ENCODE measurements at places on chromosomes 11 and 22.

DNA sequence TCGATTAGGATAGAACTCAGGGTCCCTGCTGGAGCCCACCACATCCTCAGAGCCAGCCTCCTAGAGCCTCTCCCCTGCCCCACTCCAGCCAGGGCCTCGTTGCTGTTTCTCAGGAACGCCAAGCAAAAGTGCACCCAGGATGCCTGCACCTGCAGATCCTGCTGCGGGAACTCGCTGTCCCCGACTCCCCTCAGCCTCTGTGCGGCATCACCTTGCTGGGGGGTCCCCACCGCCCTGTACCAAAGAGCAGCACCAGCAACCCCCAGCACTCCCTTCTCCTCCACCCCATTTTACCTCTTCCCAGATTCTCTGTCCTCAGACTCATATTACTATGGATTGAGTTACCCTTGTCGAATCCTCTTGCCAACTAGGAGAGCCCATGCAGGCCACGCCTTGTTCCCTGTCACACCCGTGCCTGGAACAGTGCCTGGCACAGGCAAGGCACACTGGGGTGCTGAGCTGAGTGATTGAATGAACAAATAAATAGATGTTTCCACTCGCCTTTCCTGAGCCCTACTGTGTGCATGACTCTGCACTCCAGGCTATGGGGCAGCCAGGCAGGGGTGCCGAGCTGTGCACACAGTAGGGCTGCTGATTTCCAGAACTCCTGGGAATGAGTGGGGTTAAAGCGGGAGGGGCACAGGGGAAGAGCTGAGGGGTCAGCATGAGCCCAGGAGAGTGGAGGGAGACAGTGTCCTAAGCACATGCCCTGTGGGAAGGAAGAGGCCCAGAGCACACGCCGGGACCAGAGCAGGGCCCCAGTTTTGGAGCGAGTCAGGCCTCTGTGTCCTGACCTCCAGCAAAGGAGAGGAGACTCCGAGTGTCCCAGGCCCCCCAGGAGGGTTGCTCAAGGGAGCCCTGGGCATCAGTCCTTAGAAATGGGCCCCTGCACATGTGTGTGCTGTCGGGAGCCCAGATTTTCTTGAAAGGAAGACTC is 44.3 kb downstream of the LINC01488 start:
- no peak for DNase-seq

GRCh38 chr11:127393460-127393997 is 393.0 kb upstream of the KIRREL3 start:
- DNase-seq = no peak

- no peak for DNase-seq
Observed at GRCh38 chr22:49999946-50000586, 12.5 kb downstream of the IL17REL start.

- DNase-seq = no peak
Observed at GRCh38 chr22:43928468-43928867, 4.9 kb downstream of the PNPLA3 start.

GRCh38 chr11:131662317-131662972 is 292.0 kb downstream of the NTM start:
- DNase-seq = no peak

DNA sequence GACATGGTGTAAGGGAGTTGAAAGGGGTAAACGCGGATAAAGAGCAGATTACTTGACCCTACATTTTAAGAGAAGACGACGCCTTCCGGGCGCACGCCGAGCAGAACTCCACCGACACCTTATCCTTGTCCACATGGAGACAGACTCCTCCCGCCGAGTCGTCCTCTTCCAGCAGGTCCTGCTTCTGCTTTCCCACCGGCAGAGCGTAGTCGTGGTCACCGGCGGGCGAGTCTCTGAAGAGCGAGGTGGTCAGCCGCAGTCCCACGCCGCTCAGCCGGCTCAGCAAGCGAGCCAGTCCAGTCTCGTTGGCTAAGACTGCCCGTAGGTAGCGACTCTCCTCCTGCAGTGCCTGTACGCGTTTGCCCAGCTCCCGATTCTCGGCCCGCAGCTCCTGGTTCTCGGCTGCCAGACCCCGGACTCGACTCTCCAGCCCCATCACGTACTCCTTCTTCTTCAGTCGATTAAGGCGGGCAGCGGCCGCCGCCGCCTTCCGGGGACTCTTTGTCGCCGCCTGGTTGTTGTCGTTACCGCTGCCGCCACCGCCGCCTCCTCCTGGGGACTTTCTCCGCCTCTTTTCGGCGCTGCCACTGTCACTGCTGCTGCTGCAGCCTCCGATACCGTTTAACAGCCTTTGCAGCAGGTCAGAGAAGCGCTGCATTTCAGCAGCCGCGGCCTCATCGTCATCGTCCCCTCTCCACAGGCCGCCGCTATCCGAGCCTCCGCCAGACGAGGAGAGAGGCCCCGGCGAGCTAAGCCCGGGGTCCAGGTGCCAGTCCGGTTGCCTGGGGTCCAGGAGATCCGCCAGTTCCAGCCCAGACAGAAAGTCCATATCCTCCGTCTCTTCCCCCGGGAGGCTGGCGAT is 945 bp downstream of the CREBZF start:
- DNase-seq = peak; percentile 82

- DNase-seq = no peak
Observed at GRCh38 chr11:87347441-87347840, 309.7 kb downstream of the TMEM135 start.

DNA sequence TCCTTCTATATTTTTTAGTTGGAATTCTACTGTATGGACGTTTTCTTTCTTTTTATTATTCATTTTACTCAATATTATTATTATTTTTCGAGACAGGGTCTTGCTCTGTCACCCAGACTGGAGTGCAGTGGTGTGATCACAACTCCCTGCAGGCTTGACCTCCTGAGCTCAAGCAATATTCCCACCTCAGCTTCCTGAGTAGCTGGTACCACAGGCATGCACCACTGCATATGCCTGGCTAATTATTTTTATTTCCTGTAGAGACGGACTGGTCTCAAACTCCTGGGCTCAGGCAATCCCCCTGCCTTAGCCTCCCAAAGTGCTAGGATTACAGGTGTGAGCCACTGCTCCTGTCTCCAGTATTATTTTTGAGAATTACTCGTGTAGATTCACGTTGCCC is 34.0 kb upstream of the CCDC134 start:
- no peak for DNase-seq

GRCh38 chr11:130868721-130869390 is 47.4 kb downstream of the SNX19 start:
- no peak for DNase-seq

- DNase-seq = peak; percentile 96
Observed at GRCh38 chr22:38202437-38203089, 769 bp downstream of the MAFF start.

GRCh38 chr11:95264881-95265280 is 33.9 kb upstream of the SESN3 start:
- no peak for DNase-seq

GRCh38 chr11:128890216-128890542 is 977 bp upstream of the KCNJ5 start:
- no peak for DNase-seq

DNA sequence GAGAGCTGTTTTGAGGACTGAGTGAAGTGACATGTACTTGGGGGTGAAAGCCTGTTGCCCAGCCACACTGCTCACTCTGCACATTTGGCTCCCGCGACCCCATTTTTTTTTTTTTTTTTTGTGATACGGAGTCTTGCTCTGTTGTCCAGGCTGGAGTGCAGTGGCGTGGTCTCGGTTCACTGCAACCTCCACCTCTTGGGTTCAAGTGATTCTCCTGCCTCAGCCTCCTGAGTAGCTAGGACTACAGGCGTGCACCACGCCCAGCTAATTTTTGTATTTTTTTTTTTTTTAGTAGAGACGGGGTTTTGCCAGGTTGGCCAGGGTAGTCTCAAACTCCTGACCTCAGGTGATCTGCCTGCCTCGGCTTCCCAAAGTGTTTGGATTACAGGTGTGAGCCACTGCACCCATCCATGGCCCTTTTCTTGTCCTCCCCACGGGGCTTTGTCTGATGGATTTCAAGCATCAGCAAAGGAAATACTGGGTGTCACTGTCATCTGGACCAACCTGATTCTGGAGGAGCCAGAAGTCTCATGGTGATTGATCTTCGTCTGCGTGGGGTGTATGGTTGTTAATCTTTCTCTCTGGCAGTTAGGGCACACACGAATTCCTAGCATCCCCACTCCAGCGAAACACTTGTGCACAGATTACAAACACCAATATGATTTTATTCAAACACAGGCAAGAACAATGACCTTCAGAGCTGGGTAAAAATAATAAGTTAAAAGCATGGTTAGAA is 3.4 kb upstream of the UCP3 start:
- DNase-seq = no peak

DNA sequence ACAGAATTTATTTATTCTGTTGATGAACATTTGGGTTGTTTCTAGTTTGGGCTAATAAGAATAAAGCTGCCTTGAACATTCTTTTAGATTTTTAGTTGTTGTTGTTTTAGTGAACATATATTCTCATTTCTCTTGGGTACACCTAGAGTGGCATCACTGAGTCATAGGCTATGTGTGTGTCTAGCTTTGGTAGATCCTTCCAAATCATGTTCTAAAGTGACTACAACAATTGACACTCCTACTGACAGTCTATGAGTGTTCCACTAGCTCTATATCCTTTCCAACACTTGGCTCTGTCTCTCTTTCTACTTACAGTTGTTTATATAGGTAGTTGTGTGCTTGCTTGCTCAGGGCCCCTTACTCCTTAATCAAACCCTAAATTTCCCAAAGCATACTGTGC is 346.0 kb upstream of the NCAM1 start:
- DNase-seq = no peak

GRCh38 chr22:49403102-49403501 is 424.6 kb downstream of the BRD1 start:
- no peak for DNase-seq

DNA sequence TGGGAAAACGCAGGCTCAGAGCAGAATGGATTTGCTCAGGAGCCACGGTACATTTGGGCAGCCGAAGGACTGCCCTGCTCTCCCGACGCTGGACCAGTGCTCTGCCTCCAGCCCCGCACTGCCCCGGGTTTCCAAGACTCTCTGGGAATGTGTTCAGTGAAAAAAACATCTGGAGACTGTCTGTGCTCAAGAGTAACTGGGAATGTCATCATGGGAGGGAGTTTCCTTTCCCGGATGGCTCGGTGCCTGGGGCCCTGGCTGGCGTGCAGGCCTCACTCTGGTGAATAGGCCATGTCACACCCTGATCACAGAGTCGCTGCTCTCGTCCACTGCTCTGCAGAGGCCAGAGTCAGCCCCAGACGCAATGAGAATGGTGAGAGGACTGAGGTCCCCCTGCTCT is 9.8 kb upstream of the APOL6 start:
- peak; percentile 89 for DNase-seq

DNA sequence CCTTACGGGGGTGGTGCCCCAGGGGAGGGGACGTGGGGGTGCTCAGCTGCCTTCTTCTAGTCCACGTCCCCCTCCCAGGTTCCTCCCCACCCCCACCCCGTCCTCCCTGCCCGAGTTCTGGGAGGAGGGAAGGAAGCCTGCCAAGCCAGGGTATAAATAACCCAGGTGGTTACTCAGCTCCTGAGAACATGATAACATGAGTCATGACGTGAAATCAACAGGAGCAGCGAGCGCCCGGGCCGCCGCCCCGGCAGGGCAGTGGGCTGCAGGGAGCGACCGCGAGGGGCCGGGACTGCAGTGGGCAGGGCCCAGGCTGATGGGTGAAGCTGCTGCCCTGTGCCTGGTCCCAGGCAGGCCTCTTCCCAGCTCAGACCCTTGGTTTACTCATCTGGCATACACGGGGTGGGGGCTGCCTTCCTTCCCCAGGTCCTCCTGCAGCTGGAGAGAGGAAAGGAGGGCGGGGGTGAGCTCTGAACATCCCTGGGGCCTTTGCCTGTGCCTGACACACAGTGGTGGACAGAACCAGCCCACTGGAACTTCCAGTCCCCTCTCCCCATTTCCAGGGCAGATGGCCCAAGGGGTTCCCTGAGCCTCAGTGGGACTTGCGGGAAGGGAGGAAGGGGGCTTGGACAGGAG is 8.8 kb upstream of the PDGFB start:
- DNase-seq = peak; percentile 80

DNA sequence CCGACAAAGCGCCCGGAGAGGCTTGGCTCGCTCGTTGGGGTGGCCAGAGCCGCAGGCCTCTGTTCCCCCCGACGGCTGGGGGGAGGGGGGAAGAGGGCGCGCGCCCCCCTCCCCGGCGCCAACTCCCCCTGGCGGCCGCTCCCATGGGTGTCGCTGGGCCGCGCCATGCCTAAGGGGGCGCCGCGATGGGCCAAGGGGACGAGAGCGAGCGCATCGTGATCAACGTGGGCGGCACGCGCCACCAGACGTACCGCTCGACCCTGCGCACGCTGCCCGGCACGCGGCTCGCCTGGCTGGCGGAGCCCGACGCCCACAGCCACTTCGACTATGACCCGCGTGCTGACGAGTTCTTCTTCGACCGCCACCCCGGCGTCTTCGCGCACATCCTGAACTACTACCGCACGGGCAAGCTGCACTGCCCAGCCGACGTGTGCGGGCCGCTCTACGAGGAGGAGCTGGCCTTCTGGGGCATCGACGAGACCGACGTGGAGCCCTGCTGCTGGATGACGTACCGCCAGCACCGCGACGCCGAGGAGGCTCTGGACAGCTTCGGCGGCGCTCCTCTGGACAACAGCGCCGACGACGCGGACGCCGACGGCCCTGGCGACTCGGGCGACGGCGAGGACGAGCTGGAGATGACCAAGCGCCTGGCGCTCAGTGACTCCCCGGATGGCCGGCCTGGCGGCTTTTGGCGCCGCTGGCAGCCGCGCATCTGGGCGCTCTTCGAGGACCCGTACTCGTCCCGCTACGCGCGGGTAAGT is 1.4 kb downstream of the KCNC1 start:
- no peak for DNase-seq

DNA sequence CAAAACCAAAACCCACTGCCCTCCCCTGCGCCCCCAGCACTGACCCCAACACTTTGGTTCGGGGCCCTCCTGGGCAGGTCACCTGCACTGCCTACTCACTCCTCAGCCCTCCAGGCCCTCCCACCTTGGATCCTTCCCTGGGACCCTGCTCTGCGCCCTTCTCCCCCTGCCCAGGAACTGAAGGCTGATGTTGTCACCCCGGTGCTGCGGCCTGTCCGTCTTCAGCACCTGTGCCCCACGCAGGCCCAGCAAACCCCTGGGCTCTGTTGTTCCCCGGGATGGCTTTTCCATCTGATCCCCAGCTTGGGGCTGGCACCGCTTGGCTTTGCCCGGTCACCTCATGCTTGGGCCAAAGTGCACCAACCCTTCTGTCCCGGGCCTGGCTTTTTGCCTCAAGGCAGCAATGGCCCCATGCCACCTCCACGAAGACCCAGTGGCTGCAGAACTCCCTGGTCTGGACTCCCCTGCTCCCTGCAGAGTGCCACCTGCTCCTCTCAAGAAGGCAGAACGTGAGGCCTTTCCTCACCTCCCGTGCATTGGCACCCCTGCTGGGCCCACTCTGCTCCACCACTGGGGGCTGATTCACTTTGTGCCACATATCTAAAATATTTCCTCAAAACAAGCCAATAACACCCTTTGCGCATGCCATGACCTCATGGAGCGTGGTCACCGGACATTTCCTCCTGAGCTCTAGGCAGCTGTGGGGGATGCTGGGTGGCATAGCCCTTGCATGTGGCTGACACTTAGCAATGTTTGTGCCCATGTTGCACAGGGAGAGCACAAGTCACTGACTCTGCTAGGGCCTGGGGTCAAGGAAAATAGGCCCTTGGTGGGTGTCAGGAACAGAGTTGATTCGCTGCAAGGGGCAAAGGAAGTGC is 8.8 kb downstream of the PPM1F start:
- peak; percentile 63 for DNase-seq

Data from tibial artery (tissue), 4 donors.